Stimulated activated CD4-positive, alpha-beta T cell treated with anti-CD3 and anti-CD28 coated beads, Interleukin-1b, Interleukin-23, amount 100 ng/mL, for 1 hour (primary cell): ENCODE measurements at places on chromosomes 4 and X.

GRCh38 chrX:132984058-132984650, 25.7 kb upstream of the HS6ST2 start:
- no peak for DNase-seq

- DNase-seq: no peak
Measured at GRCh38 chr4:188992706-188993105, 853.5 kb downstream of the TRIML1 start.

- peak; percentile 4 for DNase-seq
Measured at GRCh38 chr4:79917246-79917645, 155.8 kb downstream of the ANTXR2 start.

DNA sequence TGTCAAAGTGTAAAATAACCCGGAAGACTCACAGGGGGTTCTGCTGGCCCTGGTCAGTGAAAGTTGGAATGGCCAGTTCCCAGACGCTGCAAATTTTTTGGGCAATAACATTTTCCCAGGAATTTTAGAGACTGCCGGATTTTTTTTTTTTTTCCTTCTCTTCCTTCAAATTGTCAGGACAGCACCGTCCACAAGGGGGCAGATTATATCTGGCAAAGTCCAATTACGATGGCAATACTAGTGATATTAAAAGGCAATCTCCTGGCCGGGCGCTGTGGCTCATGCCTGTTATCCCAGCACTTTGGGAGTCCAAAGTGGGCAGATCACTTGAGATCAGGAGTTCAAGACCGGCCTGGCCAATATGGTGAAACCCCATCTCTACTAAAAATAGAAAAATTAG, 20.5 kb downstream of the SLC25A5 start:
- no peak for DNase-seq

- DNase-seq: no peak
Measured at GRCh38 chrX:37717708-37718107, 32.1 kb downstream of the XK start.

- no peak for DNase-seq
Measured at GRCh38 chr4:107130157-107130556, 94.0 kb upstream of the DKK2 start.

DNA sequence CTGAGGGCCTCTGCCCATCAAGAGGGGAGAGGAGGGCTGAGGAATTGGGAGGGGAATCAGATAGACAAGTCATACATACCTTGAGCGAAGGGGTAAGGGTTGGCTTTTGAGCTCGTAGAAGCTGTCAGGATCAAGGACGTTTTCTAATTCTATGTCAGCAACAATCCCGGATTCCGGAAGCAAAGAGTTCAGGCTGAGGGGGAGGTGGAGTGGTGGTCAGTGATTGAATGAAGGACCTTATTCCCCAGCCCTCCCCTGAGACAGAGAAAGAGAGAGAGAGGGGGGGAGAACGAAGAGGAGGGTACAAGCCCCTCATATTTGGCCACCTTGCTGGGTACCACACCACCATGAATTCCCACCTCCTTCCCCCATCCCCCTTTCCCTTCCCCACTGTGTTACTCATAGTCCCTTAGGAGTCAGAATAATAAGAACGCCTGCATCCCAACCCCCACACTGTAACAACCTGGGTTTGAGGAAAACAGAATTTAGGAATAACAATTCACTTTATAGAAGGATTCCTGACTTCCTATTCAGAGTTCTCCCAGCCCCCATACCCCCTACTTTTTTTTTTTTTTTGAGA, 2.7 kb downstream of the TFE3 start:
- no peak for DNase-seq

DNA sequence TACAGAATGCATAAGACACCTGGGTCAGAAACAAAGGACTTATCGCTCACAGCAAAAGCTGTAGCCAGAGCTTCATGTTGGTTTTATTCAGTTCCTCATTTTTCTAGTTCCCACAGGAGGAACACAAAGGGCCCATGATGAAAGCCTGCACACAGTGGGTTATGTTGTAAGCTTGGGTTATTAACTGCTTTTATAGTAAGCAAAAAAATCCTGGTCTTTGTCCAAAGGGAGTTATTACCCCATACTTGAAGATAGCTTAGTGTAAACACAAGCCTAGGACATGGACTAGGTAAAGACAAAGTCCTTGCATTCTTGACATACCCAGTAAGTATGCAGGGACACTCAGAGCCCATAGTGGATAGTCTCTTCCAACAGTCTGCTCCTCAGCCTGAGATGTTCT, 11.7 kb downstream of the BBS12 start:
- DNase-seq: no peak

DNA sequence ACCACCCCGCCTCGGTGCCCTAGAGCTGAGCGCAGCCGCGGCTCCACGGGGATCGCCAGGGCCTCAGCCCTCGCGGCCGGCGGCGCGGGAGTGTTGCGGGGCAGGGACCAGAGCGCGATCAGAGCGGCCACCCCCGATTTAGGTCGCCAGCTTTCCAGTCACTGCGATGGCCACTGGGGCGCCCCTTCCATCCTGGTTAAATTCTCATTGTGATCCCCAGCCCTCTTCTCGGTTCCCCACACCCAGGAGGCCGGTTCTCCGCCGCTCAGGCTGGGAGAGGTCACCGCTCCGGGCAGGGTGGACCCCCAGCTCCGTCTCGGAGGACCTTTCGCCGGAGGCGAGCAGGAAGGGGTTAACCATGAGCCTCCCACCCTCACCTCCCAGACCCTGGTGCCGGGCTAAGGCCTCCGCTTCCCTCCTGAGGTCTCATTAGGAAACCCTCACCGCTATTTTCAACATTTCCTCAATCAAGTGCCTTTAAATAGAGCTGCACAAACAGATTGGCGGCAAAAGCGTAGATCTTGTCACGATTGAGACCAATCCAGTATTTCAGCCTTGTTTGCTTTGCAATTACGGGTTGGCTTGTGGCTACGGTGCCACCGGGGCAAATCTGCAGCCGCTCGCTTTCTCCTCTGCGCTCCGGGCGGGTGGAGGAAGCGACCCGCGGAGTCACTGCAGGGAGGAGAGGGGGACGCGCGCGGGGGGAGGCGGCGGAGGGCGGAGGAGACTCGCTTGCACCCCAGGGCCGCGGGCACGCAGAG, 8.3 kb upstream of the HAND2 start:
- no peak for DNase-seq

GRCh38 chr4:169267070-169267469, 3.7 kb downstream of the SH3RF1 start:
- DNase-seq: no peak

GRCh38 chr4:62301500-62301899, 1101.4 kb downstream of the ADGRL3 start:
- DNase-seq: no peak

- no peak for DNase-seq
Measured at GRCh38 chr4:36198861-36199260, 45.5 kb downstream of the ARAP2 start.

DNA sequence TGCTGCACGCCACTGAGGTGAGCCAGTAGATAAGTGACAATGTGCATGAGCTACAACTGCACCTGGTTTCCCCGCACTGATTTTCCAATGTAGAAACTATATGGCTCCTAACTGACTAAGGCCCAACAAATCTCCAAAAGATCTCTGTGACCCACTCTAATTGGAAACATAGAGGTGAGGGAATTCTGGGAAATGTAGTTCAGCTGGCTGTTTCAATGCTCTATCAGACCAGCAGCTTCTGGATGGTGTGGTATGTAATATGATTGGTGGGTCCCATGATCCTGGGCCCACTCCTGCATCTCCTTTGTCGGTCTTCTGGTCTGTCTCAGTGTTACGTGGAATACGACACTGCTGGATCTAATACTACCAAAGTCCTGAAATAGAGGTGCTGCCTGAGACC, 18.6 kb downstream of the CCDC160 start:
- DNase-seq: no peak

DNA sequence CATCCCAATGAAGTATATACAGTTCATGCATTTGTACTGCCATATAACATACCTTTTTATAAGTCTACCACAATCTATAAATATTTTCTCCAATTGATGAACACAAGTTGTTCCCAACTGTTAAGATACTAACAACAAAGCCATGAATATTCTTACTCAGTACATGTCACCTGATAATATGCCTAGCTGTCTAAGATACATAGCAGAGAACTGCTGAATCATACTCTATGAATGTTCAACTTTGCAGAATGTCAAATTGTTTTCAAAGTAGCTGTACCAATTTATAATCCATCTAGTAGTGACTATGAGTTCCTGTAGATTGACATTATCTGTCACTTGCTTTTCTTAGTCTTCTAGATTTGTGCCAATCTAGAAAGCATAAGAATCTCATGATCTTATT, 84.9 kb downstream of the RAB28 start:
- no peak for DNase-seq

GRCh38 chr4:7687796-7688195, 251.9 kb downstream of the AFAP1 start:
- no peak for DNase-seq

GRCh38 chr4:10605031-10605430, 79.5 kb downstream of the CLNK start:
- DNase-seq: no peak

GRCh38 chr4:150801833-150802232, 213.3 kb downstream of the LRBA start:
- DNase-seq: no peak

GRCh38 chr4:159175085-159175988, 72.5 kb downstream of the RAPGEF2 start:
- DNase-seq: peak; percentile 3

- DNase-seq: no peak
Measured at GRCh38 chr4:71270901-71271300, 67.9 kb upstream of the SLC4A4 start.

DNA sequence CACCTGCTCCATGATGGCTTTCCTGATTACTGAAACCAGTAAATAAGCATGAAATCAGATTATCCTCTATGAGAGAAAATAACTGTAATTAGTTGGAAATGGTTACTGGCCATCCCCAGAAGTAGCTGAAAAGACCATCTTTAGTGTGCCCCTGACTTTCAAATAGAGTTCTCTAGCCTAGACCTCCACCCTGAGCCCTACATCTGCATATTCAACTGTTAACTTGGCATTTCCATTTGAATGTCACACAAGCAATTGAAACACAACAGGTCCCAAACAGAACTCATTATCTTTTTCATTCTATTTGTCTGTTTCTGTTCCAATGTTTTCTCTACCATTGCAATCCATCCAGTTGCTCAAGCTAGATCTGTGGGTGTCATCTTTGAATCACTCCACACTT, 952.3 kb downstream of the RPA4 start:
- DNase-seq: no peak

- no peak for DNase-seq
Measured at GRCh38 chr4:145279122-145279960, 99.0 kb upstream of the OTUD4 start.

- no peak for DNase-seq
Measured at GRCh38 chr4:105840426-105841174, 54.7 kb upstream of the NPNT start.

DNA sequence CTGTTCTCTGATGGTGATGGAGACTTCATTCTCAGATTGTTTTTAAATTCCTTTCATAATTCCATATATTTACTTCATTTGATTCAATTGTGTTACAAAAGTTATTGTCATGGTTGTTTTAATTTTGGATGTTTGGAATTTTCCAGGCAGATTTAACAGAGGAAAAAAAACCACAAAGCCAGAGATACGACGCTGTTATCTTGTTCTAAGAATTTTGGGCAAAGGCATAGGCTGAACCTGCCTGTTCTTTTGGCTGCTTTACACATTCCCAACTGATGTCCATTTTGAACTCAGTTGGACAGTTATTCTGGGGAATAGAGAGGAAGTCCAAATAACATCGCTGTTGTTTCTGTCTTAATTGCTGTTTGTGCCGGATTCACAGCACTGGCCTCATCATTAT, 65.7 kb downstream of the LINC00632 start:
- no peak for DNase-seq

DNA sequence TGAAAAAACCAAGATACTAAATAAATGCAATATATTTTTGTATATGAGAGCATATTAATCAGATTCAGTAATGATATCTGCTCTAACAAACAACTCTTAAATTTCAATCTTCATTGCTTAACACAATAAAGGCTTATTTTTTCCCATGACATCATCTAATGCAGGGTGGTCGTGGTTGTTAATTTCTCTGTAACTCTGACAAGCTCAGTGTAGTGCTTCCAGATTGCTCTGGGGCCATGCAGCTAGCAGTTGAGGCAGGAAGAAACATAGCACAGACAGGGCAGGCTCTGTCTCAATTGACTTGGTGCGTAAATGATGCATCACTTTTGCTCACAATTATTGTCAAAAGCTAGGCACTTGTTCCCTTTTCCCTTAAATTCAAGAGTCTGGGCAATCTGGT, 869 bp upstream of the GRXCR1 start:
- no peak for DNase-seq

DNA sequence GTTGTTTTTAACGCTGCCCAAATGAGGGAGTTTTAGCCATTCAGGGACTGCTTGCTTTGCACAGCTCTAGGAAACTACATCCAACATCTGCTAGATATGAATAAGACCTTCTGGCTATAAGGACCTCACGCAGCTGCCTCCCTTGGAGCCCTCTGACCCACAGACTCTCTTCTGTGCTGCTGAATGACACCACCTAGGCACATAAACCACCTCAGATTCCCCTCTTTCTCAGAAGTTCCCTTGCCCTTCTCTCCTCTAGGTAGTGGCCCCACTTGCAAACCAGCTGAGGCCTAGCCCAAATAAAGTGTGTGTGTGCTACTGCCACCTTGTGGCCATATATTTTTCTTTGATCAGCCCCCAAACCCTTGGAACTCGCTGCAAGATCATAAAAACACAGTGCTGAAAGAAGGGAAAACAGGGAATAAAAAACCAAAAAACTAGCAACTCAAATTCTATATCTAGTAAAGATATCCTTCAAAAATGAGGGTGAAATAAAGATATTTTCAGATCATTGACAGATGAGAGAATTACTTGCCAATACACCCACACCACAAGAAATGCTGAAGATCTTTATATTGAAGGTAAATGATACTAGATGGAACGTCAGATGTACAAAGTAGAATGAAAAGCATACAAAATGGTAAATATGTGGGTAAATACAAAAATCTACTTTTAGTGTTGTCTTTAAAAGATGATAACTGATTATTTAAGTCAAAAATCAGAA, 265.9 kb downstream of the ADAMTS3 start:
- DNase-seq: peak; percentile 2

GRCh38 chrX:38038501-38038900, 32.1 kb downstream of the SYTL5 start:
- no peak for DNase-seq

GRCh38 chr4:20462426-20463175, 210.9 kb downstream of the SLIT2 start:
- DNase-seq: no peak
